ENCODE measurements at places on chromosomes 4 and X.

DNA sequence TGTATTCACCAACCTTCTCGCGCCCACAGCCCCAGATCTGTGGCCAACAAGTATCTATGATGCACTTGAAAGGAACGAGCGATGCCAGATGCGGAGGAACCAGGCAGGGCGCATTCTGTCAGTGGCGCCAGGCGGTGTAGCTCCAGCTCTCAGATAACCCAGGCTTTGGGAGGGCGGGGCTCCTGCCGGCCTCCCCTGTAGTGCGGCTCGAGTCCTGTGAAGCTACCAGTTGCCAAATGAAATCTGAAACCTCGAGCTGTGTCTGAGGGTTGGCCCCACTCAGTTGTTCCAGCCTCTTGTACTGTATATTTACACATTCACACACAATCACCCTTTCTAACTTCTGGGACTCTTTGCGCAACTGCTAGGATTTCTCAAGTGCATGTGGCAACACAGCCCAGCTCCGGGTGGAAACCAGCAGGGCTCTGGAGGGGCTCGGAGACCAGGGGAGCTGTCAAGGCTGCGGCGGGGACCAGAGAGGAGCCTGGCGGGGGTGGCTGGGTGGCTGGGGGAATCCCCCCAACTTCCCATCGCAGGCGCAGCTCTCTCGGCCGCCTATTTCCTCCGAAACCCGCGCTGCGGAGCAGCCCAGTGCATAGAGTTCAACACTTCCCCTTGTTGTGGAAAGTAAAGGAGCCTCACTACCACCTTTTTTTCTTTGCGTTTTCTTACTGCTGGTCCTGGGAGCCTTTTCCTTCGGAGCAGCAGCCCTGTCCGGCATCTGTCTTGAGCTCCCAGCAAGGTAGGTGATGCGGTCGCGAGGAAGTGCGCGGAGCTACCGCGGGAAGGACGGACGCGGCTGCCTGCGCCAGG, at the start of gene ARHGAP24:
ARHGAP24 (plus strand) TSS at position 333 of the 813 bp plus-strand sequence.
- DNase-seq: peak; percentile 34

DNA sequence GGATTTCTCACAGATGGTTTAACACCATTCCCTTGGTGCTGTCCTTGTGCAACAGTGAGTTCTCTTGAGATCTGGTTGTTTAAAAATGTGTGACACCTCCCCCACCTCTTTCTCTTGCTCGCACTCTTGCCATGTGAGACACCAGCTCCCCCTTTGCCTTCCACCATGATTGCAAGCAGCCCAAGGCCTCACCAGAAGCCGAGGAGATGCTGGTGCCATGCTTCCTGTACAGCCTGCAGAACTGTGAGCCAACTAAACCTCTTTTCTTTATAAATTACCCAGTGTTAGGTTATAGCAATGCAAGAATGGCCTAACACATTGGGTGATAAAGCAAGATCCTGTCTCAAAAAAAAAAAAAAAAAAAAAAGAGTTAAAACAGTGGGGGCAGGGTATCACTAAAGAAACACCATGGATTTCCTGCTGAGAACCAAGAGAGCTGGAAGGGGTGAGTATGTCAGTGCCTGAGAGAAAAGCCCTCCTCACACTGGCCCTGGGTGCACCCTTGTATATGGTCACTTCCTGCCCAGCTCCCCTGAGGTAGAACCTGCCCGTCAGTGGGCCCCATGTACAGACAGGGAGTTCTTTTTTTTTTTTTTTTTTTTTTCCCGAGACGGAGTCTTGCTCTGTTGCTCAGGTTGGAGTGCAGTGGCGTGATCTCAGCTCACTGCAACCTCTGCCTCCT, 46.4 kb downstream of the APOO start:
- DNase-seq: no peak

- no peak for DNase-seq
These were observed 110.8 kb downstream of the CPZ start for GRCh38 chr4:8703401-8703696.

DNA sequence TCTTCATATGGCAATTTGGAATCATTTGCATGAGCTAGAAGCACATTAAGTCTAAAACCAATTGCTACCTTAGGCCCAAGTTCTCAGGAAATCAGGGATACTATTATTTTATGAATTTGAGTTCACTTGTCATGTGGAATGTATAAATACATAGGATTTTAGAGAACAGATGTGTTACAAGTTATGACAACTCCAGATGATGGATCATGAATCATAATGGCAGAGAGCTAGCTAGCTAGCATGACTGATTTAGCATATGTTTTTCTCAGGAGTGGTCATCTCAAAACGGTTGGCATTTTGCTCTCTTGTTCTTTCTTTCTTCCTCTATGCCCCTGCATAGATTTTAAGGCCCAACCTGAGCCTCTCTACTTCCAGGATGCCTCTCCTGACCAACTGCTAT, 14.2 kb upstream of the TFDP3 start:
- DNase-seq: no peak

GRCh38 chrX:44935640-44936039, 62.7 kb downstream of the KDM6A start:
- no peak for DNase-seq

- no peak for DNase-seq
These were observed 180.8 kb upstream of the ANXA3 start for GRCh38 chr4:78370631-78371372.

GRCh38 chr4:32226204-32226603, 1506.0 kb downstream of the PCDH7 start:
- no peak for DNase-seq

GRCh38 chrX:44099366-44099765, 126.2 kb upstream of the NDP start:
- no peak for DNase-seq

GRCh38 chr4:153371701-153372234, 27.3 kb downstream of the MND1 start:
- no peak for DNase-seq

DNA sequence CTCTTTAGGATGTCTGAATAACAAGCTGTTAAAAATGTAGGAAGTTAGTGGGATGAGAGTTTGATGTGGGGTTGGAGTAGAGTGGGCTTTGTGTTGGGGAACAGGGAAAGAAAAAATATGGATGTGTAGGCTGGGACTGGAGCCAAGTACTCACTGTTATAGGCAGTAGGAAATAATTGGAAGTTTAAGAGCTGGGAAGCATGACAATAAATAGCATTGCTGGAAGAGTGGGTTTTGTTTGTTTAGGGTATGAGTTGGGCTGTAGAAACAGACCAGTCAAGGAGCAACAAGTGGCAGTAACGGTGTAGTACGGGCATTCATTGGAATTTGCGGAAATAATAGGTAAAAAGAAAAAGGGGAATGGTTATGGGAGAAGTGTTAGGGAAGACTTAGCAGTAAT, 81.6 kb downstream of the KDM6A start:
- DNase-seq: no peak

GRCh38 chr4:98522636-98523395, 135.6 kb downstream of the TSPAN5 start:
- no peak for DNase-seq

DNA sequence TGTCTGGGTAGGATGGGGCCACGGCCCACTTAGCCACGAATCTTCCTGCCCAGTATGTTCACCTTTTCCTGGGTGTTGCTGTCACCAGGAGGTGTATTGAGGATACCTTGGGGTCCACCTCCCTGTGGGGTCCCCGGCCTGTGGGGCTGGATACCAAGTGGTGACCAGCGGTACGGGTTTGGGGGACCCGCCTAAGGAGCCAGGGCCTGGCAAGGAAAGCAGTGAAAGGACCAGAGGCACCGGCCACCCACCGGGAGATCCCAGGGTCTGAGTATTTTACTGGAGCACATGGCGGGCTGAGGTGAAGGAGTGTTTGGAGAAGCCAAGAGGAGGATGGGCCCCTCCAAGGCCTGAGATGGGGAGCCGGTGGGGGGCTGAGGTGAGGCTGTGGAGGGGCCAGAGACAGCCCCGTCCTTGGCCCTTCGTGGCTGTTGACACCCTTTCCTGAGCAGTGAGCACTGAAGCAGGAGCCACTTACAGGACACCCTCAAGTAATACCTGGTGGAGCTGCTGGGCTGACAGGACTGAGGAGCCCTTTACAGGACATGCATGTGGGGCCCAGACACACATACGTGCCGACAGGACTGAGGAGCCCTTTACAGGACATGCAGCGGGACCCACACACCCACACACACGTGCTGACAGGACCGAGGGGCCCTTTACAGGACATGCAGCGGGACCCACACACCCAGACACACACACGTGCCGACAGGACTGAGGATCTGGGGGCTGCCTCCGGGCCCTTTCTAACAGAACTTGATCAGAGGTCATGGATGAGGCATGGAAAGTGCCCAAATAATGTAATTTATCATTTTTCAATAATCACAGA, 38.4 kb downstream of the TMEM271 start:
- DNase-seq: no peak
